ENCODE measurements at places on chromosomes 3 and 15.

DNA sequence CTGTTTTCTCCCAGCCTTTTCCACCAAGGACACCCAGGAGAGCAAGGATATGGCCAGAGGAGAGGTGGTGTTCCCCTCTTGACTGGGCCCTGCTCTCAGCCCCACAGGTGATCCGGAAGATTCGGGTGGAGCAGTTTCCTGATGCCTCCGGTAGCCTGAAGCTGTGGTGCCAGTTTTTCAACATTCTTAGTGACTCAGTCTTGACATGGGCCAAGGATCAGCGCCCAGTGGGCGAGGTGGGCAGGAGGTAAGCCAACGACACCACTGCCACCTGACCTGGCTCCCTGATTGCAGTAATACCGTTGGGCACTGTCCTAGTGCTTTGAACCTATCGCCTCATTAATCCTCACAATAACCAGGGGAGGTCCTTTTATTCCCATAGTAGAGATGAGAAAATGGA lies 25.3 kb upstream of the SLC28A1 start:
- no peak for DNase-seq

DNA sequence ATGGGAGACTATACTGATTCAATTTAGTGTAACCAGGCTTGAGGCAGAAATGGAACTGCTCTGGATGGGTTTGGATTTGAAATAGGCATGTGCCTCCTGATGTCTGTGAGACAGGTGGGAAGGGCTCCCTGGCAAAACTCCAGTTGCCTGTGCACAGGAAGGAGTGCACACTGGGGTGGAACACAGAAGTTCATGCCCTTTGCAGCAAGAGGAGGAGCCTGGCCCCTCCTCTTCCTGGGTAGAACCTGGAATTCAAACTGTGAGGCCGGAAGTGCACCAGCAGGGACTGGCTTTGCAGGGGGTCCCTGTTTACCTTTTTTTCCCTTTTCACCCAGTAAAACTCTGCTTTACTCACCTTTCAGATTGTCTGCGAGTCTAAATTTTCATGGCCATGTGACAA lies 99.9 kb downstream of the GMPS start:
- DNase-seq, result no peak

DNA sequence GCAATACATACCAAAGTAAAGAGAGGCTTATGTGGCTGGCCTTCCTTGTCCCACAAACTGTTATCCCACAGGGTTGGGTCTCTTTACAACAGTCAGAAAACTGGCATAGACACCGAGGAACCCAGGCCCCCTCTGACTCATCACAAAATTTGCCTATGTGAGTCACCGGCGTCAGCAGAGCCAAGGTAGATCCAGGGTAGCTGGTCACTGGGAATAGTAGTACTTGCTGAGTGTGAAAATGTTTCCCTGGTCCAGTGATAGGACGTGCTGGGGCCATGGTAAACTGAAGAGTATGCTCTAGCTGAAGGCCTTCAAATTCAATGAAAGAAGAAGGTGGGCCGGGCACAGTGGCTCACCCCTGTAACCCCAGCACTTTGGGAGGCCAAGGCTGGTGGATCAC lies 27.1 kb upstream of the SKIL start:
- no peak for DNase-seq

GRCh38 chr15:63402498-63403253 lies 21.0 kb upstream of the CA12 start:
- DNase-seq, result no peak

- no peak for DNase-seq
Measured at GRCh38 chr3:158802409-158803268, 785 bp downstream of the MFSD1 start.

DNA sequence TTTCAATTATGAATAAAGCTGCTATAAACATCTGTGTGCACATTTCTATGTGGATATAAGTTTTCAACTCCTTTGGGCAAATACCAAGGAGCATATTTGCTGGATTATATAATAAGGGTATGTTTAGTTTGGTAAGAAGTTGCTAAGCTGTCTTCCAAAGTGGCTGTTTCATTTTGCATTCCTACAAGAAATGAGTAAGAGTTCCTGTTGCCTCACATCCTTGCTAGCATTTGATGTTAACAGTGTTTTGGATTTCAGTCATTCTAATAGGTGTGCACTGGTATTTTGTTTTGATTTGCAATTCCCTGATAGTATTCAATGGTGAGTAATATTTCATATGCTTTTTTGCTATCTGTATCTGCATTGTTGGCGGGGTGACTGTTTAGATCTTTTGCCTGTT lies 120.7 kb upstream of the MDFIC2 start:
- no peak for DNase-seq

DNA sequence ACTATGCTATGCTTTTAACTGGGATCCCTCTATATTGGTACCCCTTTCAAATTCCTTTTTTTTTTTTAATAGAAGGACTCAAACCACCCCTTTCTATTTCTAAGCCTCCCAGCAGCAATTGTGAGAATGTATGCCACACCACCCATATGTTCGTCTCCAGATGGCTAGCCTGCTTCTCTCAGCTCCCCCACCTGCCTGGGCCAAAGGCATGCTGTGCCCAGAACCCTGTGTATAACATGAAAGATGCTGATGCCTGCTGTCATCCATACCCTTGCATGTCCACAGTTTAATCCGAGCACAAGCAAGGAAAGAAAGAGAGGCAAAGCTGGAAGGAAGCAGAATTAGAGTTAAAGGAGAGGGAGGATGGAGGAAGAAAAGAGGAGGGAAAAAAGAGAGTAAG lies 159.5 kb upstream of the CNTN6 start:
- DNase-seq, result no peak

Measured in stimulated activated CD8-positive, alpha-beta memory T cell treated with anti-CD3 and anti-CD28 coated beads, Interleukin-7, amount 100 ng/mL, for 1 hour (primary cell).